ENCODE measurements at places on chromosomes 7 and 10. TPM values are rescaled to one million over a fixed set of nuclear protein-coding genes. Genes with fewer than 3 reads are reported as not detected.

- DNase-seq, result no peak
Measured at GRCh38 chr7:17490825-17491224, 192.4 kb downstream of the AHR start.

- no peak for DNase-seq
Measured at GRCh38 chr10:116706281-116706680, 36.1 kb downstream of the HSPA12A start.

GRCh38 chr10:104327745-104328645 is 10.3 kb downstream of the ITPRIP start:
- no peak for DNase-seq

GRCh38 chr10:128630787-128631252 is 504.6 kb upstream of the MKI67 start:
- DNase-seq, result no peak

- DNase-seq, result no peak
Measured at GRCh38 chr10:88036126-88036525, 172.7 kb downstream of the PTEN start.

GRCh38 chr7:84865560-84865959 is 321.3 kb downstream of the SEMA3D start:
- DNase-seq, result no peak

GRCh38 chr7:155218276-155219153 is 79.2 kb upstream of the INSIG1 start:
- DNase-seq, result no peak

- DNase-seq, result no peak
Measured at GRCh38 chr7:45450571-45451204, 123.5 kb upstream of the ADCY1 start.

GRCh38 chr10:9230625-9231024 is 1176.1 kb downstream of the GATA3 start:
- no peak for DNase-seq

GRCh38 chr7:26439521-26440232 is 148.0 kb downstream of the SNX10 start:
- DNase-seq, result no peak

The TMEM178B gene
- 0.46 TPM for total RNA-seq

The WASHC2C gene
- 50.5 TPM for total RNA-seq

The POU6F2 gene
- under 0.01 TPM for total RNA-seq

The FOXP2 gene
- 24.1 TPM for total RNA-seq

The OR9A2 gene
- total RNA-seq, result not detected

The MPP7 gene
- 33.9 TPM for total RNA-seq

The ZCCHC24 gene
- total RNA-seq, result 45.7 TPM

The AGMO gene
- 3.0 TPM for total RNA-seq

The ZNF735 gene
- total RNA-seq, result not detected

The ANXA8L1 gene
- 10.6 TPM for total RNA-seq

All from upper lobe of left lung (tissue), 6 donors.